ENCODE measurements at places on chromosomes 3 and 15.

DNA sequence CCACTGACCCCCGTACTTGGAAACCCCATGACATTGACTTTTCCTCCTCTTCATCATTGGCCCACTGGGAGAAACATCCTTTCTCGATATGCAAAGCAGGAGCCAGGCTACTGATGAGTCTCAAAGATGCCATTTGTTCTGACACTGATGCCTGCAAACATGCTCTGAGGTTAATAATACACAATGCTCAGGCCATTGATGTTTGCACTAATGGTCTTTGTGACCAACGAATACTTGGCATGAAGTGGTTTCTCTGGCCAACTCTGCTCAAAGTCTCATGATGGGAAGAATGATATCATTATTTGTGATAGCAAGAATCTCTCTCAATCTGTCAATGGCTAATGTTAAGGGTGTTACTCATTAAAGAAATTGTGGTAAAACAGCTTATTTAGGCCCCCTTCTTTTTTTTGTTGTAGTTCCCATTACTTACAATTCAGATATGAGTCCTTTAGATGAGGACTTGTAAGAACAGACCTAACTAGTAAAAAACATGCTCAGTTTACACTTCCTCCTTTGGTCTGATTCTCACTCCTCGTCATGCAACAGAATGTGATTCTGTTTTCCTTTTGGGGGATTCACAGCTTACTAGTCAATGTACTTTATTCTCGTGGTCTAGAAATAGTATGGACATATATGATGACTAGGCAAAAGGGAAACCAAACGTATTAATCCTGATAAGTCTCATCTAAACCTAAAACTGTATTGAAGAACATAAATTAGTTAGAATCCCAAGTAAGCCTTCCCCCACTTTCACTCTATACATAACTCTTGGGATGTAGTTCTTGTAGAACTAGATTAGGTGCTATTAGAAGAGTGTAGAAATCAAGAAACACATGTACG, 488.8 kb upstream of the DPPA4 start:
- no peak for DNase-seq

- no peak for DNase-seq
Measured at GRCh38 chr3:37909067-37909911, 47.6 kb downstream of the CTDSPL start.

GRCh38 chr3:67737906-67738865, 83.8 kb upstream of the SUCLG2 start:
- DNase-seq, result no peak

- no peak for DNase-seq
Measured at GRCh38 chr3:123334056-123334455, 114.8 kb downstream of the ADCY5 start.

DNA sequence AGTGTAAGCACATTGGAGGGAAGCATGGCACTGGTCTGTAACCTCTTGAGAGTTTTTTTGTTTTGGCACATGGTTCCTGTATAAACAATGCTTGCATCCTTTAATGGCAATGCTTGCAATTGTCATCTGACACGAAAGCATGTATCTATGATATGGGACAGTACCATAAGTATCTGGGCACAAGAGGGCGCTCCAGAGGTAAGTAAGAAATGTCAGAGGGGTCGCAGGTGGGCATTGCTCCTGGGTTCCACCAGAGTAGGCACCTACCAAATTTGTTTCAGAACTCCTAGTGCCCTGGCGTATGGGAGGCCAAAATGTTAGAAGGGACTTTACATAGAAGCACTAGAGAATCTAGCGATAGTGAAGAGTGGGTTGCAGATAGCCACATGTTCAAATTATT, 58.7 kb upstream of the BCHE start:
- DNase-seq, result no peak
